ENCODE measurements at places on chromosomes 13 and 19.

DNA sequence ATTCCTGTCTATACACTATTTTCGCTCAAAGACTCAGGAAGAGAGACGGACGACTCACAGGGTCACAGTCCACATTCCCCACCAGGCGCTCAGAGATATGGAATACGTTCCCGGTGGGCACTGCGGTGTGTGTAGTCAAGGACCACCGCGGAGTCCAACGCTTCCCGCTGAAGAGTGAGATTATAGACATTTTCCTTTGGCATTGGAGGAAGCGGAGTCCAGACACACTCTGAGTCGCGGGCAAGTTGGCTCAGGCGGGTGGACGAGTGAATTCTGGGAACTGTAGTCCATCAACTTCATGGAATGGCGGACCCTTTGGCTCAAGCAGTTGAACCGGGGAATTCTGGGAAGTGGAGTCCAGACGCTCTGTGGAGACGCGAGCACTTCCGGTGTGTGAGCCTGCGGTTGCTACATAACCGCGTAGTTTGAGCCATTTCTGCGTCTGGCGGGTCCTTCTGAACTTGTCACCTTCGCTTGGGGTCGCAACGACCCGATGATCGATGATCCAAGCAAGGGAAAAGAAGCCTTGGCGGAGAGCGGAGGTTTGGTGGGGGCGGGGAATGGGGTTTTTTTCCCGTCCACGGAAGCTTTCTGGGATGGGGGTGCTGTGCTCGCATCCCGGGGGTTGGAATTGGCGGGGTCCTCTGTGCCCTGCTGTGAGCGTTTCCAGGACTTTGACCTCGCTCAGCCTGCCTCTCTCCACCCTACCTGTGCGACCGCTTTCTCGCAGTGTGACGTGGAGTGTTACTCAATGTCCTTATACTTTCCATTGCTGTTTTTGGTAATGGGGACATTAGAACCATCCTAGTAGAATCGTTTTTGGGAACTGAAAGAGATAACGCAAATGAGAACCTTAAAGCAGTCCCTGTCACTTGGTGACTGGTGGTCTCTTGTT lies at the start of gene ZNF230:
TSS of gene ZNF230 (plus strand) at position 392 of the 895 bp plus-strand sequence. CDS start 4,122 bp downstream, outside the sequence.
- peaks cover 11% of the 10 kb centered on the region for H3K4me1 ChIP-seq
- DNase-seq, result peak; percentile 92
- no peaks in the 10 kb centered on the region for H3K27me3 ChIP-seq
- H3K4me3 ChIP-seq, result peak within 1 kb of the TSS; percentile 74

DNA sequence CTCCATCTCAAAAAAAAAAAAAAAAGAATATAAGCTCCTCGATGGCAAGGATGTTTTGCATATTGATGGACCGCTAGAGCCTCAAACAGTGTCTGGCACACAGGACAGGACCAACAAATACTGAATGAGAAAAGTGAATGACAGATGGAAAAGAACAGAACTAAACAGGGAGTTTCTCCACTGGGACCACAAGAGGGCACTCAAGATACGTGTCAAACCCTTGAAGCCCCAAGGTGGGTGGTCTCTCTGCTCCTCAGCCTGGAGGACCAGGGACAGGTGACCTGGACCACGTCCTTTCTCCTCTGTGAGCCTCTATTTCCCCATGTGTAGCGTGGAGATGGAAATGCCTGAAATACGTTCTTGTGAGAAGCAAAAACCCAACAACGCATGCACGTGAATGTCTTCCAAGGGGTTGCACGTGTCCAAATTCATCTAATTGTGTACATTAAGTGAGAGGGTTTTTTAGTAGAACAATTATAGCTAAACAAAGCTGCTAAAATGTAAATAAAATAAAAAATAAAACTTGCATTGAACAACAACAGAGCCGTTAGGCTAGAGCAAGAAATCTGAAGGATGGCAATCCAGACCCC lies 5.7 kb upstream of the CDC42EP5 start:
- no peak for DNase-seq
- H3K27me3 ChIP-seq, result no peaks in the 10 kb centered on the region
- H3K4me1 ChIP-seq, result no peaks in the 10 kb centered on the region
- no peaks in the 10 kb centered on the region for H3K36me3 ChIP-seq
- no peak overlapping the region for H3K27ac ChIP-seq
- H3K4me3 ChIP-seq, result no peak overlapping the region

DNA sequence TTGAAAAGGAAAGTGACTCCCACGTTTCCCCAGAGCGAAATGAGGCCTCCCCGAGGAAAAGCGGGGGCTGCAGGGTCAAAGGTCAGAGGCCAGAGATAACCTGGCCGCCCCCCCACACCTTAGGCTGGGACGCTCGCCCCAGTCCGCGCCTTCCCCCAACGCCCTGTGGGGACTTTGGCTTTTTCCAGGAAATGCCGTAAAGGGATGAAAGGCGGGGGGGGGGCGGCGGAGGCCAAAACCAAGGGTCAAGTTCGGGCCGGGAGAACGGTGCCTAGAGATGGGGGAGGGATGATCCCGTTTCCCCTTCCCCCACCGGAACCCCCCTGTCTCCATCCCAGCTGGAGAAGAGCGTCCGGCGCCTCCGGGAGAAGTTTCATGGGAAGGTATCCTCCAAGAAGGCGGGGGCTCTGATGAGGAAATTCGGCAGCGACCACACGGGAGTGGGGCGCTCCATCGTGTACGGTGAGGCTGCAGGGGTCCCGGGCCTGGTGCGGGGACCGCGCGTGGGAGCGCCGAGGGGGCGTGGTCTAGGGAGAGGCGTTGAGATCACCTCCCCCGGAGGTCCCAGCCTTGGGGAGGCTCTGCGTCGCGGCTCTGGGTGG lies 575 bp downstream of the SHFL start:
- peak overlapping the region; percentile 71 for H3K27ac ChIP-seq
- H3K27me3 ChIP-seq, result no peaks in the 10 kb centered on the region

- H3K4me3 ChIP-seq, result no peak overlapping the region
- H3K36me3 ChIP-seq, result no peaks in the 10 kb centered on the region
- no peak overlapping the region for H3K27ac ChIP-seq
- DNase-seq, result no peak
- no peaks in the 10 kb centered on the region for H3K27me3 ChIP-seq
Measured at GRCh38 chr13:99796175-99796819, 175.3 kb downstream of the ZIC5 start.

- peak overlapping the region; percentile 30 for H3K27ac ChIP-seq
- no peaks in the 10 kb centered on the region for H3K27me3 ChIP-seq
- peaks cover 7% of the 10 kb centered on the region for H3K4me1 ChIP-seq
- no peaks in the 10 kb centered on the region for H3K36me3 ChIP-seq
- no peak overlapping the region for H3K4me3 ChIP-seq
Measured at GRCh38 chr19:46954993-46955812, 64.4 kb upstream of the NPAS1 start.

DNA sequence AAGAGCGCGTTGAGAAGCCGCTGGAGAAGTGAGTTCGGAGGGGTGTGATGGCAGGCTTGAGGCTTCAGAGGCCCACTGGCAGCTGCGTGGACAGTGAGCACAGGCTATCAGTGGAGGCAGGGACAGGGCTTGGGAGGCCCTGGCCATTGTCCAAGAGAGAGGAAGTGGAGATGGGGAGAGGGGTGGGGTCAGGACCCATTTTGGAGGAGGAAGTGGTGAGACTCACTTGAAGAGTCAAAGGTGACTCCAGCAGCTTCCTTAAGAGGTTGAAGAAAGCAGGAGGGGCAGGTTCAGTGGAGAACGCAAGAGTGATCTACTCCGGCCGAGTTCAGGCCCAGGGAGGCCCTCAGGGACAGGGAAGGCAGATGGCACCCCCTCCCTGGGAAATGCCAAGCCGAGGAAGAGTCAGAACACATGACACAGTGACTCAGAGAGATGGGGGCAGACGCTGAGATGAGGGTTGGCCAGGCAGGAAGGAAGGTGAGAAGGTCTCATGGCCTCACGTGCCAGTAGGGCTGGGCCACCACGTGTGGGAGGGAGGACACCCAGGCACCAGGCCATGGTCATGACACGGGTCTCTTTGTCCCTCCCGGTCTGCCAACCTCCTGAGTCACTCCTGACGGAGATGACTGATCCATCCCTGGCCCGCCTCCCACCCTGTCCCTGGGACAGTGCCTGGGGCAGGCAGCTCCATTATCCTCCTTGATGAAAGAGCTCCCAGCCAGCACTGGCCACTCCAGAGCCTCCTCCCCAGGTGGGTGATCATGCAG lies 10.1 kb upstream of the CD22 start:
- H3K27me3 ChIP-seq, result no peaks in the 10 kb centered on the region
- H3K4me1 ChIP-seq, result no peaks in the 10 kb centered on the region
- no peaks in the 10 kb centered on the region for H3K36me3 ChIP-seq
- H3K4me3 ChIP-seq, result no peak overlapping the region
- H3K27ac ChIP-seq, result no peak overlapping the region
- DNase-seq, result no peak

DNA sequence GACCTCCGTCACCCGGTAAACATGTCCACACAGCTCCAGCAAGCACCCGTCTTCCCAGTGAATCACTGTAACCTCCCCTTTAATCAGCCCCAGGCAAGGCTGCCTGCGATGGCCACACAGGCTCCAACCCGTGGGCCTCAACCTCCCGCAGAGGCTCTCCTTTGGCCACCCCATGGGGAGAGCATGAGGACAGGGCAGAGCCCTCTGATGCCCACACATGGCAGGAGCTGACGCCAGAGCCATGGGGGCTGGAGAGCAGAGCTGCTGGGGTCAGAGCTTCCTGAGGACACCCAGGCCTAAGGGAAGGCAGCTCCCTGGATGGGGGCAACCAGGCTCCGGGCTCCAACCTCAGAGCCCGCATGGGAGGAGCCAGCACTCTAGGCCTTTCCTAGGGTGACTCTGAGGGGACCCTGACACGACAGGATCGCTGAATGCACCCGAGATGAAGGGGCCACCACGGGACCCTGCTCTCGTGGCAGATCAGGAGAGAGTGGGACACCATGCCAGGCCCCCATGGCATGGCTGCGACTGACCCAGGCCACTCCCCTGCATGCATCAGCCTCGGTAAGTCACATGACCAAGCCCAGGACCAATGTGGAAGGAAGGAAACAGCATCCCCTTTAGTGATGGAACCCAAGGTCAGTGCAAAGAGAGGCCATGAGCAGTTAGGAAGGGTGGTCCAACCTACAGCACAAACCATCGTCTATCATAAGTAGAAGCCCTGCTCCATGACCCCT lies 9.0 kb upstream of the CEACAM5 start:
- peak overlapping the region; percentile 87 for H3K27ac ChIP-seq
- H3K4me1 ChIP-seq, result peaks cover 14% of the 10 kb centered on the region
- H3K27me3 ChIP-seq, result no peaks in the 10 kb centered on the region
- H3K36me3 ChIP-seq, result no peaks in the 10 kb centered on the region

GRCh38 chr13:81990652-81991051 lies 1649.7 kb upstream of the SPRY2 start:
- no peaks in the 10 kb centered on the region for H3K27me3 ChIP-seq
- no peaks in the 10 kb centered on the region for H3K4me1 ChIP-seq
- no peak overlapping the region for H3K4me3 ChIP-seq

- DNase-seq, result no peak
- no peak overlapping the region for H3K4me3 ChIP-seq
- no peaks in the 10 kb centered on the region for H3K27me3 ChIP-seq
- no peak overlapping the region for H3K27ac ChIP-seq
- no peaks in the 10 kb centered on the region for H3K36me3 ChIP-seq
- no peaks in the 10 kb centered on the region for H3K4me1 ChIP-seq
Measured at GRCh38 chr13:64506246-64506645, 2723.9 kb downstream of the PCDH9 start.

GRCh38 chr13:45231305-45231704 lies 30.5 kb upstream of the KCTD4 start:
- DNase-seq, result no peak
- H3K36me3 ChIP-seq, result no peaks in the 10 kb centered on the region
- H3K27ac ChIP-seq, result no peak overlapping the region
- no peak overlapping the region for H3K4me3 ChIP-seq
